ENCODE measurements at places on chromosomes 3 and 15. TPM values are rescaled to one million over a fixed set of nuclear protein-coding genes. Genes with fewer than 3 reads are reported as not detected.

- DNase-seq = no peak
Measured at GRCh38 chr3:58281069-58281468, 25.0 kb upstream of the RPP14 start.

DNA sequence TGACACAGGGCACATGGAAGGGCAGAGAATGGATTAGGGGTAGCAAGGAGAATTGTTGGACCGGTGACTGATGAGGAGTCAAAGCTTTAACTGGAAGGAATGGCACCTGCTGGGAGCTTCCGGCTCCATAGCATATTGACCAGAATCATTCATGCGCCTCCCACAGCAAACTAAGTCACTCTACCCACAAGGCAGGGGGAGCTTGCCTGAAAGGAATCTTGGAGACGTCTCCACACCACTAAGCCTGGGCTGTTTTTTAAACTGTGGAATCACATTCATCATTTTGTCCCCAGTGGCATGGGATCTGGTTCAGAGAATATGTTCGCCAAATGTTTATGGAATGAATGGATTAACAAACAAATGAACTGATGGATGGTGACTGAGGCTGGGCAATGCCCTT lies 57.0 kb upstream of the ITGA11 start:
- DNase-seq = no peak

Gene ASB14
- not detected for total RNA-seq

Gene TNNC1
- 0.64 TPM for total RNA-seq

Gene ADGRG7
- 11.7 TPM for total RNA-seq

All from left colon (tissue), 2 donors.